Testis (tissue), 5 donors: ENCODE measurements at places on chromosomes 3 and 15. TPM values are rescaled to one million over a fixed set of nuclear protein-coding genes. Genes with fewer than 3 reads are reported as not detected.

FSIP1 gene
- total RNA-seq: 8.2 TPM

GRCh38 chr3:112247900-112248299 lies 46.1 kb downstream of the SLC9C1 start:
- no peaks in the 10 kb centered on the region for H3K36me3 ChIP-seq
- H3K4me1 ChIP-seq: no peaks in the 10 kb centered on the region
- no peak overlapping the region for H3K27ac ChIP-seq
- H3K4me3 ChIP-seq: no peak overlapping the region

TMEM207 gene
- 1.6 TPM for total RNA-seq

SEC22C gene
- total RNA-seq: 61.0 TPM

DNA sequence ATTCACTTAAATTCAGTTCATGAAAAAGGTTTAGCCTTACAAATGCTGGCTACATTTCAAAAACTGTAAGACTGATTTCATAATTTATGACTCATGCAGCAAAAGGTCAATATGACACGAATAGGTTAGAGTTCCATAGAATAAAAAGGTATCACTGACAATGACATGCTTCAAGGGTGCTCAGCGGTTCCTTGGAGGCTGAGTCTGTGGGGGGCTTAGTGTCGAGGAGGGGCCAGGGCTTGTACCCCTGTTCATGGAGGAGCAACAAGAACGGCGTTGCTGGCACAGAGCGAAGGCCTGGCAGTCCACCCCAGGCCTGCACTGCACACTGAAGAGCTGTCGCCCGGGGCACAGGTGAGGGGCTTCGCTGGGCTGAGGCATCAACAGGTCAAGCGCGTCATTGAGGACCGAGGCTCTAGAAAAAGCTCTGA lies 174.2 kb downstream of the NR1D2 start:
- no peaks in the 10 kb centered on the region for H3K27me3 ChIP-seq
- no peak overlapping the region for H3K27ac ChIP-seq
- no peaks in the 10 kb centered on the region for H3K36me3 ChIP-seq
- no peak for DNase-seq
- no peak overlapping the region for H3K4me3 ChIP-seq
- no peaks in the 10 kb centered on the region for H3K4me1 ChIP-seq

DNA sequence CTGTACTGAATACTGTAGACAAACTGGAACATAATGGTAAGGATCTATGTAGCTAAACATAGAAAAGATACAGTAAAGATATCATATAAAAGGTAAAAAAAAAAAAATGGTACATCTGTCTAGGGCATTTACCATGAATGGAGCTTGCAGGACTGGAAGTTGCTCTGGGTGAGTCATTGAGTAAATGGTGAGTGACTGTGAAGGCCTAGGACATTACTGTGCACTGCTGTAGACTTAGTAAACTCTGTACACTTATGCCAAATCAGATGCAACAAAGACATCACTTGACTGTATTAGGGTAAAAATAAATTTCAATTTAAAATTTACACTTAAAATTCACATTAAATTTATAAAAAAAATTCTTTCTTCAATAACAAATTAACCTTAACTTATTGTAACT lies 281.3 kb upstream of the LMCD1 start:
- H3K4me3 ChIP-seq: no peak overlapping the region
- H3K4me1 ChIP-seq: peaks cover 8% of the 10 kb centered on the region
- no peak for DNase-seq
- H3K36me3 ChIP-seq: no peaks in the 10 kb centered on the region
- no peaks in the 10 kb centered on the region for H3K27me3 ChIP-seq

PLSCR4 gene
- 89.1 TPM for total RNA-seq

- H3K4me3 ChIP-seq: no peak overlapping the region
- peaks cover 27% of the 10 kb centered on the region for H3K4me1 ChIP-seq
- H3K27ac ChIP-seq: peak overlapping the region; percentile 6
- peak; percentile 94 for DNase-seq
These were observed 533.5 kb downstream of the IGSF11 start for GRCh38 chr3:118501152-118501551.

HDGFL3 gene
- 87.1 TPM for total RNA-seq

RBMS3 gene
- 36.2 TPM for total RNA-seq

DNA sequence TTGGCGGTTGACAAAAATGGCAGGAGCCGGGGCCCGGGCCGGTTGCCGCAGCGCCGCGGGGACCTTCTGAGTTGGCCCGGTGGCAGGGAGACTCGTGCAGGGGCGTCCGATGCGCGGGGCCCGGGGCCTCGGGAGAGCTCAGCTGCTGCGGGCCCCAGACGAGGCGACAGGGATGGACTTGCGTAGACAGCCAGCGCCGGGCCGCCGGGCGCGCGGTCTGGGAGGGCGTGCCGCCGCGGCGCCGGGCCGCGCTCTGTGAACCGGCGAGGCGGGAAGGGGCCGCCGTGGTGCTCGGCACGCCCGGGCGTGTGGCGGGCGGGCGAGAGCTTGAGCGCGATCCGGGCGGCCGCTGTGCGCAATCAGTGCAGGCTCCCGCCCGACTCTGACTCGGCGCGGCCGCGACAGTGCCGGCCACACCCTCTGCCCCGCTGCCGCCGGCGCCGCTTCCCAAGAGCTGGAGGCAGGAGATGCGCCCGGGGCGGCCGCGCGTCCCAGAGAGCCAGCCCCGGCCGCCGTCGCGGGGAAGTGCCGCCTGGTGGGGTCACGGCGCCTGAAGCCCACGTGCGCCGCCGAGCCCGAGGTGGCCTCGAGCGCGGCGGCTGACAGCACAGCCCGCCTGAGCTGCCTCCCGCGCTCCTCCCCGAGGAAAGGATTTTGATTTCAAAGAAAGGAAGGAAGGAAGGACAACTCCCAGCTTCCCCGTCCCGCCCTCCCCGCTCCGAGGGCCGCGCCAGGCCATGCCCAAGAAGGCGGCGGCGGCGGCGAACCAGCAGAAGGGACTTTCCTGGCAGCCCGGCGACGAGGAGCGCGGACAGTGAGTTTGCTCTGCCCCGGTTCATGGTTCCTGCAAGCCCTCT lies 657 bp downstream of the TLNRD1 start:
- no peaks in the 10 kb centered on the region for H3K27me3 ChIP-seq
- H3K4me1 ChIP-seq: no peaks in the 10 kb centered on the region
- peak overlapping the region; percentile 92 for H3K4me3 ChIP-seq
- DNase-seq: peak; percentile 58
- no peaks in the 10 kb centered on the region for H3K36me3 ChIP-seq

GPR160 gene
- total RNA-seq: 4.2 TPM

DNA sequence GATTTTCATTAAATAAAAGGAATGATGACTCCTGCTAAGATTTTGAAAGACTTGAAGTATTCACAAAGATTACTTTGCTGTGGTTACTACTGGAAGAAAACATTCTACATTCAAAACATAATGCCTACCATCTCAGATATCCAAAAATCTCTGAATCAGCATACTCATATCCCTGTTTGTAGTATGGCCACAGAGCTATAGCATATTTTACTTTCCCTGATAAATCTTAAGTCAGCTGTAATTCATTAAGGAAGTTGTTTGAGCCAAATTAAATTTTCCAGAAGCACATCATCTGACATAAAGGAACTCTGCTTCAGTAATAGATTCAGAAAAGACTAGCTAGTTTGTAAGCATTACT lies 942.0 kb downstream of the ROBO1 start:
- no peaks in the 10 kb centered on the region for H3K27me3 ChIP-seq
- no peaks in the 10 kb centered on the region for H3K4me1 ChIP-seq
- DNase-seq: no peak
- H3K36me3 ChIP-seq: no peaks in the 10 kb centered on the region
- no peak overlapping the region for H3K4me3 ChIP-seq
- no peak overlapping the region for H3K27ac ChIP-seq

APBA2 gene
- 29.5 TPM for total RNA-seq

PAQR9 gene
- 16.8 TPM for total RNA-seq

GRCh38 chr3:77449459-77450350 lies 409.8 kb downstream of the ROBO2 start:
- H3K27me3 ChIP-seq: no peaks in the 10 kb centered on the region
- H3K4me1 ChIP-seq: no peaks in the 10 kb centered on the region
- no peak overlapping the region for H3K4me3 ChIP-seq

GRCh38 chr3:33430061-33430460 lies 10.1 kb downstream of the UBP1 start:
- H3K36me3 ChIP-seq: no peaks in the 10 kb centered on the region
- H3K27ac ChIP-seq: no peak overlapping the region

RETNLB gene
- not detected for total RNA-seq

GRCh38 chr15:77251662-77252061 lies 168.2 kb downstream of the PEAK1 start:
- H3K4me1 ChIP-seq: no peaks in the 10 kb centered on the region
- no peaks in the 10 kb centered on the region for H3K27me3 ChIP-seq
- DNase-seq: no peak
- H3K4me3 ChIP-seq: no peak overlapping the region
